IPS DF 6.9 (cell line): ENCODE measurements at places on chromosomes 5 and 9.
A peak's percentile ranks its signal among the peaks of the same experiment; 100 is the strongest.

DNA sequence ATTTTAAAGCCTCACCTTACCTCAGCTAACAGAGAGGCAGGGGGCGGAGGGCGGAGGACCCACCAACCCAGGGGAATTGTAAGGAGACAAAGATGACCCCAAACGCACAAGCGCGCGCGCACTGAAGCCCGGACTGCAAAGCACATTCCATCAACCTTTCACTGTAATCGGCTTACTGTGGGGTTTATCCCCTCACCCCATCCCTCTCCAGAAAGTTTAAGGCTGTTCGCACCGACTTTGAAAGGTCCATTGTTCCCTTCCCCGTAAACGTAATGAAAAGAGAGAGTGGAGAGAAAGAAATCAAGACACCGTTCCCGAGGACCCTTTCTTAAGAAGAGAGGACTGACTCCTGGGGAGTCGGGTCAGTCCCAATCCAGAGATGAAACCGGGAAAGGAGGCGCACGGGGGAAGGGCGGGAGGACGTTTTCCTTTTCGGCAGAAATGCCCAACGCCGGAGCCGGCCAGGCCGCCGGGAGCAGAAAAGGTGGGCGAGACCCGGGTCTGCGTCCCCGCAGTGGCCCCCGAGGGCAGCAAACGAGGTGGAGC, 464 bp downstream of the CEMIP2 start:
- H3K27ac ChIP-seq: no peak overlapping the region
- H3K4me3 ChIP-seq: peak overlapping the region; percentile 82
- no peaks in the 10 kb centered on the region for H3K27me3 ChIP-seq
- no peaks in the 10 kb centered on the region for H3K36me3 ChIP-seq
- DNase-seq: no peak
- H3K4me1 ChIP-seq: peaks cover 2% of the 10 kb centered on the region; the same call in 1 of the 2 replicates

GRCh38 chr5:57598756-57599155, 116.1 kb upstream of the ACTBL2 start:
- H3K4me3 ChIP-seq: no peak overlapping the region
- DNase-seq: no peak
- H3K27me3 ChIP-seq: no peaks in the 10 kb centered on the region
- H3K4me1 ChIP-seq: no peaks in the 10 kb centered on the region
- H3K27ac ChIP-seq: no peak overlapping the region

GRCh38 chr5:135242021-135242865, 156.8 kb downstream of the MACROH2A1 start:
- 0 out of 2 replicates have a peak, but pooled peaks cover 2% of the 10 kb centered on the region for H3K4me1 ChIP-seq
- H3K27ac ChIP-seq: no peak overlapping the region
- no peaks in the 10 kb centered on the region for H3K36me3 ChIP-seq

DNA sequence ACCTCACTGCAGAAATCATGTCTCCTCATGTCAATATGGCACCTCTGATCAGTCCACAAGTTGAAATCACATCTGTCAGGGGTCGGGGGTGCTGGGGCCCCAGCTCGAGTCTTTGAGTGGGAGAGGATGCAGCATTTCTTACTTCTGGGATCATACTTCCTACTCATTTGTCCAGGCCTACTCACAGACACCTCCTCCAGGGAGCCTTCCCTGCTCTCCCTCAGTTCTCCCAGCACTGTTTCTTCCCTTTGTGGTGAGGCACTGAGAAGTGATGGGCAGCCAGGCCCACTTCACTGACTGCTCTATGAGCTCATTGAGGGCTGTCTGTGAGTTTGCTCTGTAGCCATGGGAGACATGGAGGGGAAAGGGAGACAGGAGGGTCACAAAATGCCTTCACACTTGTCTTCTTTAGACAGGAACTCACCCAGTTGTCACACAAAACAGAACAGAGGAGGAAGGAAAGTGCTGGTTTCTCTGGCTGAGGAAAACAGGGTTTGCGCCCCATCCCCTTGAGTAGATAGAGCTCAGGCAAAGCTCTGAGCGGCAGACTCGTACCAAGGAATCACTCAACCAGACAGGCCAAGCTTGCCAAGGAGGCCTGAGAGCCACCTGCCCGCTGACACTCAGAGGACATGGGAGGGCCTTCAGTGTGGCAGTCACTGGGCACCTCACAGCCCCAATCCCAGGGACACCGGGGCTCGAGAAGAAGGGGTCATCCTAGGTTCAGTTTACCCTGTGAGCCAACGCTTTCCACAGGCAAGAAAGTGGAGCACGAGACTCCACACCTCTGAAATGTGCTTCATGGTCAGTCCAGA, 152.9 kb downstream of the GABBR2 start:
- no peaks in the 10 kb centered on the region for H3K36me3 ChIP-seq
- no peak overlapping the region for H3K4me3 ChIP-seq
- H3K4me1 ChIP-seq: no peaks in the 10 kb centered on the region
- no peak for DNase-seq
- H3K27me3 ChIP-seq: no peaks in the 10 kb centered on the region; the same call in 1 of the 2 replicates
